ENCODE measurements at places on chromosomes 2 and 18.

DNA sequence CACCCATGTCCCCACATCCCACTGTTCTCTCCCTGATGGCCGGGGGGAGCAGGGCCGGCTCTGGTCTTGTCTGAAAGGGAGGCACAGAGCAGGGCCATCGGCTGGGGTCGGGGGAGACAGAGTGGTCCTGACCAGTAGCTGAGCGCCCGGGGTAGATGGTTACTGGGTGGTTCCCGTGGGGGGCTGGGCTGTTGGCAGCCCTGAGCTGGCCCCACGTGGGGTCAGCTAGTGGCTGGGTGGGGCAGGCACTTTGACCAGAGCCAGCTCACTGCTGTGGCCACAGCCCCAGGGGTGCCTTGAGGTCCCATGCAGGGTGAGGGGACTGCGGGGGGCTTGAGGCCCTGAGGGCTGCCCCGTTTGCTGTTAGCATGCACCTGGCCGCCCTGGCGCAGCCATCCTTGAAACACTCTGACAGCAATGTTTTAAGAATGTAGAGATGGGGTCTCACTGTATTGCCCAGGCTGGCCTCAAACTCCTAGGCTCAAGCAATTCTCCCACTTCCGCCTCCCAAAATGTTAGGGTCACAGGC lies 12.3 kb upstream of the NEU4 start:
- no peak for DNase-seq

GRCh38 chr2:146228466-146229058 lies 1616.3 kb upstream of the ACVR2A start:
- no peak for DNase-seq

- no peak for DNase-seq
These were observed 59.2 kb downstream of the CSRNP3 start for GRCh38 chr2:165528691-165529090.

GRCh38 chr2:213934560-213934959 lies 476.3 kb upstream of the VWC2L start:
- DNase-seq: no peak

- DNase-seq: no peak
These were observed 73.3 kb upstream of the SP3 start for GRCh38 chr2:174038462-174038861.

GRCh38 chr18:47204908-47205522 lies 28.9 kb upstream of the IER3IP1 start:
- DNase-seq: peak; percentile 46

Measured in NCI-H2107 (cell line).